ENCODE measurements at places on chromosomes 2 and 18.

DNA sequence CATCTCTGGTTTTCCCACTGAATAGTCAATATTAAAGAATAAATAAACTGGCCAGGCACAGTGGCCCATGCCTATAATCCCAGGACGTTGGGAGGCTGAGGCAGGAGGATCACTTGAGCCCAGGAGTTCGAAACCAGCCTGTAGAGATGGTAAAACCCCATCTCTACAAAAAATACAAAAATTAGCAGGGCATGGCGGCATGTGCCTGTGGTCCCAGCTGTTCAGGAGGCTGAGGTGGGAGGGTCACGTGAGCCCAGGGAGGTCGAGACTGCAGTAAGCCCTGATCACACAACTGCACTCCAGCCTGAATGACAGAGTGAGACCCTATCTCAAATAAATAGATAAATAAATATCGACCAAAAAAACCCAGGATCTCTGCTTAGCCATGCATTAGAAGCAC lies 50.2 kb upstream of the BIN1 start:
- DNase-seq = no peak

GRCh38 chr2:67399144-67399543 lies 2.0 kb downstream of the ETAA1 start:
- no peak for DNase-seq

GRCh38 chr2:109563288-109563687 lies 50.5 kb downstream of the SEPTIN10 start:
- DNase-seq = no peak

DNA sequence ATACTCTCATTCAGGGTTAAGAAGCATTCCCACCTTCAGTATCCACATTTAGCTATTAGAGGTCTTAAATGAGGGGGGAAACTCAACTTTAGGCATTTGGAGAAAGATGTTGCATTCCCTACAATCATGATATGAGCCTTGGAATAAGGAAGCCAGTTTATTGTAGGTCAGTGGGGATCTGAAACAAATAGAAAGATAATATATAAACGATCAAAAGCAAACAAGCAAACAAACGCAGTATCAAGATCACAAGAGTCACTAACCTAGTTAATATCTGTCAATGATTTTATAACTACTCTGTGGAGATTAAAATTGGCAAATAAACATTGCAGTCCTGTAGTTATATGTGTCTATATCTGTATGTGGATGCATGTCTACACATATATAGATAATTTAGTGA lies 152.4 kb upstream of the LRATD1 start:
- no peak for DNase-seq

- DNase-seq = no peak
These were observed 34.0 kb upstream of the TMEM178A start for GRCh38 chr2:39631718-39632117.

DNA sequence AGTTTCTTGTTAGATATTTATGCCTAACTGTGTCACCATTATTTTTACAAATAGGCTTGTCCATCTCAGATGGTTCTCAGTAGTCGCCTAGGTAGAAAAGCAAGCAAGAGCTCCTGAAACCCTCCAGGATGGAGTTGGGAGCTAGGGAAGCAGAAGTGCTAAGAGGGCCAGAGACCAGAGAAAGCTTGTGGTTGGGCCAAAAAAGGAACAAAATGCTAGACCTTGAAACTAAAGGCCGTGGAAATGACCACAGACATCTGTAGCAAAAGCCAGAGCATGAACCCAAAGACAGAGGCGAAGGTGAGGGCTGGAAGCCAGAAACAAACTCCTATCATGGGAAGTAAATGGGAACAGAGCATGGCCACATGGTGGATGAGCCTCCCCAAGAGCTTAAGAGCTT lies 29.9 kb upstream of the RMDN2 start:
- no peak for DNase-seq
